PC-9 (cell line): ENCODE measurements at places on chromosomes 3 and 15. TPM values are rescaled to one million over a fixed set of nuclear protein-coding genes. Genes with fewer than 3 reads are reported as not detected.

DNA sequence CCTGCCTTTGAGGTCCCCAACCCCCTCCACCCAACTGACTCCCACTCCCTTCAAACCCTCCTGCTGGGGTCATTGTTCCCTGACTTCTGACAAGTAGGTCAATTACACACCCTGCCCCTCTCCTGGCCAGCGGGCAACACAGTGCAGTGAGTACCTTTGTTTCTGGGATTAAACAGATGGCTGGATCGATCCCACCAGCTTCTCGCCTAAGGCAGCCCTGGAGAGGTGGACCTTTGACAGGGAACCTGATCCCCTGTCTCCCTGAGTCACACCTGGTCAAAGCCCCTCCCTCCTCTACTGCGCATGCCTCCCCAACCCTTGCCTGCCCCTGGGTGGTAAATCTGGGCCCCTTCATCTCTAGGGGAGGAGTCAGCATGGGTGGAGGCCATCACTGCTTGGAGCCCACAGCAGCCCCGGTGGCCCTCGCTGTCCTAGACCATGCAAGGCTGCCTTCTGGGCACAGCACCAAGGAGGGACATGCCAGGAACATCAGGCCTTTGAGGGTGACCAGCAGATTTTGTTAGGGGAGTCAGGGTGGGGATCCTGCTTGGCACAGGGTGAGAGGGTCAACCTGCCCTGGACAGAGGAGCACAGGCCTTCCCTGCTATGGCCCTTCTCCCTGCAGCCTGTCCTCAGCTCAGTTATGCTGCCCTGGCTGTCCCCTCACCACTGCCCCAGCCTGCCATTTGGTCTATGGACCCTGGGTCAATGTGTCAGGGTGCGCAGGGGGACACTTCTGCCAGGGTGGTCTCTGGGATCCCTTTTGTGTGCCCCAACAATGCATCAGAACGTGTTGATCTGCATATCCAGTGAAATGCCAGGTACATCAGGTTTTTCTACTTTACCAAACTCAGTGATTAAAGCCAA, 9.8 kb upstream of the PRR23E start:
- no peak overlapping the region for H3K4me3 ChIP-seq
- H3K36me3 ChIP-seq = no peaks in the 10 kb centered on the region
- no peaks in the 10 kb centered on the region for H3K27me3 ChIP-seq

The GCSAM gene
- not detected in 2 replicates for total RNA-seq

DNA sequence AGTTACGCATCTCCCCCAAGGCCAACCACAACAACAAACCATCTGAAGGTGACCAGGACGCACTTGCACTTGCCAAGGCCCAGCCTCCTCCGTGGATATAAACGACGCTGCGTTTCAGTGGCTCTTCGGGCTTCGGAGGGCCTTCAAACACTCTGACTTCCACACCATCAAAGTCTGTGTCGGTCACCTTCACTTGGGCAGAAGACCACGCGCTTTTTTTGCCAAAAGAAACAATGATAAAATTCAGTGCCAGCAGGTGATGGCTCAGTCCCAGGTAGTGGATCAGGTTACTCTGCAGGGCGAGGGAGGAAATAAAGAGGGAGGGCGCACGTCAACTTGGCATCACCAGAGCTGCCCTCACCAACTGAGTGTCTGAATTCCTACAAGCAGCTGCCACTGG, 63.0 kb downstream of the NCEH1 start:
- H3K4me1 ChIP-seq = peaks cover 15% of the 10 kb centered on the region
- no peak overlapping the region for H3K4me3 ChIP-seq
- no peak overlapping the region for H3K27ac ChIP-seq
- H3K36me3 ChIP-seq = peaks cover 22% of the 10 kb centered on the region; the same call in 1 of the 2 replicates

The STARD5 gene
- 0.41 and 0.80 TPM in 2 replicates for total RNA-seq

- H3K4me3 ChIP-seq = no peak overlapping the region
- no peak overlapping the region for H3K27ac ChIP-seq
- no peaks in the 10 kb centered on the region for H3K27me3 ChIP-seq
- no peak for DNase-seq
These were observed 147.3 kb upstream of the DPH6 start for GRCh38 chr15:35693286-35693685.

The GABPB1 gene
- 21.7 and 22.0 TPM in 2 replicates for total RNA-seq

The CEP19 gene
- 3.4 and 5.5 TPM in 2 replicates for total RNA-seq

- peak; percentile 67 for DNase-seq
- peak overlapping the region; percentile 81 for H3K27ac ChIP-seq
- H3K4me1 ChIP-seq = peaks cover 48% of the 10 kb centered on the region
- no peaks in the 10 kb centered on the region for H3K36me3 ChIP-seq
These were observed 237.6 kb upstream of the BHLHE40 start for GRCh38 chr3:4741404-4742307.

The MYO9A gene
- total RNA-seq = 34.0 and 37.3 TPM in 2 replicates

The RBPMS2 gene
- total RNA-seq = 4.1 and 5.3 TPM in 2 replicates

The PDE8A gene
- total RNA-seq = 38.8 and 47.3 TPM in 2 replicates

GRCh38 chr3:32613183-32613582, 42.5 kb upstream of the DYNC1LI1 start:
- H3K4me1 ChIP-seq = peaks cover 7% of the 10 kb centered on the region
- no peak for DNase-seq
- no peak overlapping the region for H3K4me3 ChIP-seq

The NDN gene
- not detected in 2 replicates for total RNA-seq

DNA sequence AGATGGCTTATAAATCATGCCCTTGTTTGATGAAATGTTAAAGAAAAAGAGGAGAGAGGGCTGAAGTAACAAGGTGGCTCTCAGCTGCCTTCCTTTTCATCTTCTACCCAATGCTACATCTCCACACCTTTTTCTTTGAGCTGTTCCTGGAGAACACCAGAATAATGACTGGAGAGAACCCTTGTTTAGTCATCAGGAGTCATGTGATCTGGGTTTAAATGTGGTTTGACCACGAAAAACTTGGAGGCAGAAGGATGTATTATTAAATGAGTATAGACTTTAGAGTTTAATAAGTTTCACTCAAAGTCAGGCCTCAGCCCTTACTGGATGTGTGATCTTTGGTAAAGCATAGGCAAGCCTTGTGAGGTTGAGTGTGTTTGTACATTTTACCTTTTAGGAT, 230.3 kb upstream of the TBL1XR1 start:
- H3K27ac ChIP-seq = no peak overlapping the region
- DNase-seq = no peak
- H3K4me3 ChIP-seq = no peak overlapping the region
- H3K36me3 ChIP-seq = no peaks in the 10 kb centered on the region
- no peaks in the 10 kb centered on the region for H3K4me1 ChIP-seq

GRCh38 chr15:22956257-22956977, 23.8 kb downstream of the CYFIP1 start:
- DNase-seq = no peak
- H3K36me3 ChIP-seq = no peaks in the 10 kb centered on the region
- no peak overlapping the region for H3K4me3 ChIP-seq
- no peak overlapping the region for H3K27ac ChIP-seq

DNA sequence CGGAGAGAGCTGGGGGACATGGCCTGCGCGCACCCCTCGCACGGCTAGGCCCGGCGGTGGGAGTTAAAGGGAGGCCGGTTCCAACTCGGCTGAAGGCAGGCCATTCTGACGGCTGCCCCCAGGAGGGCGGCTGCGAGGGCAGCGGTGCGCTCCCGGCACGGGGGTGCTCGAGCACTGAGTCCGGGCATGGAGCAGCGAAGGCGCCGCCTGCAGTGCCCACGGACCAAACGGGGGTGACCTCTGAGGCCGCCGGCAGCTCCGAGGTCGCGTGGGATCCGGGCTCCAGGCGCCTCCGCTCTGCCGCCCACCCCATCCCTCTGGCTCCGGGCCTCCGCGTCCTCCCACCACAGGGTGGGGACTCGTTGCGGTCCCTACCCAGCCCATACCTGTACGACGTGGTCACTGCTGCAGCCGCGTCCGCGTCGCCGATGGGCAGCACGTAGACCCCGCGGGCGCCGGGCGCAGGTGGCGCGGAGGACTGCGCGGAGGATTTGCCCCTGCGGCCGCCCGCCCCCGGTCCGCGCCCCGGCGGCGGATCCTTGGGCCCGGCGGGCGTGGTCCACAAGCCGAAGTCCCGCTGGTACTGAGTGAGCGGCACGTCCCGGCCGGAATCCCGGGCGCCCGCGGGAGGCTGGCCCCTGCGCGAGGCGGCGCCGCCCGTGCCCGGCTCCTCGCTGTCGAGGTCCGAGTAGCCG, 469 bp downstream of the MAP6D1 start:
- no peak overlapping the region for H3K27ac ChIP-seq
- 0 out of 2 replicates have a peak, but pooled peaks cover 7% of the 10 kb centered on the region for H3K4me1 ChIP-seq
- peak overlapping the region; percentile 59; the same call in 1 of the 2 replicates for H3K4me3 ChIP-seq
- DNase-seq = no peak
- H3K27me3 ChIP-seq = no peaks in the 10 kb centered on the region

The ADCY5 gene
- total RNA-seq = 0.24 TPM in 1 of 2 replicates, not detected in the other

The EPHB1 gene
- total RNA-seq = 0.15 TPM in 1 of 2 replicates, not detected in the other

- H3K36me3 ChIP-seq = peaks cover 42% of the 10 kb centered on the region
- peaks cover 54% of the 10 kb centered on the region for H3K4me1 ChIP-seq
- peak overlapping the region; percentile 77 for H3K27ac ChIP-seq
- peak overlapping the region; percentile 3; the same call in 1 of the 2 replicates for H3K4me3 ChIP-seq
- no peaks in the 10 kb centered on the region for H3K27me3 ChIP-seq
- DNase-seq = peak; percentile 89
These were observed 50.8 kb upstream of the CRTC3 start for GRCh38 chr15:90478846-90479481.

The GOLIM4 gene
- 10.9 and 17.5 TPM in 2 replicates for total RNA-seq

- DNase-seq = peak; percentile 28
- no peak overlapping the region for H3K27ac ChIP-seq
- H3K4me3 ChIP-seq = no peak overlapping the region
- H3K4me1 ChIP-seq = peaks cover 55% of the 10 kb centered on the region
These were observed 58.5 kb downstream of the RPL22L1 start for GRCh38 chr3:170811515-170811914.

DNA sequence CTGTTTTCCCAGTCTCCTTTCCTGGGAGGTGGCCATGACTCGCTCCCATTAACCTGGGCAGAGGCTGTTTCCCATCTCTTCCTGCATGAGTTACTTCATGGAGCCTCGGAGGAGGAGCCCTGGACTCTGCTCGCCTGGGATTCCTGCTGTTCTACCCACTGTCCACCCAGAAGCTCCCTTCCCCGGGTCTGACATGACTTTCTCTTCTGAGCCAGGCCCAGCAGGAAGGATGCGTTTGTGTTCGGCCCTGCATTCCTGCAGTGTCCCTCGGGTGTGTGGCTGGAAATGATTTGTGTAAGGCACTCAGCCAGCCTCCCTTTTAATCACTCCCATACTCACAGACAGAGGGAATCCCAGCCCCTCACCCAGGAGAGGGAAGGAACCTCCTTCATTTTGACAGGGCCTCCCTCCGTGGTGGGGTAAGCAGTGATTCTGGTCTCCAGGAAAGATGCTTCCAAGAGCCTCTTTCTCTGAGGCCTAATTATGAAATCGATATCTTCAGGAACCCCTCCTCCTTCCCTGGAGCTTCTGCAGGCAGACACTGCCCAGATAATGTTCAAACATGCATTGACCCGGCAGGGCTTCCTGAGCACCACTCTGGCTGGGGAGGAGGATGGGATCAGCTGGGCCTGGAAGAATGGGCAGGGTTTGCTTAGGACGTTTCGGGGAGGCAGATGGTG, 41.6 kb upstream of the DLG1 start:
- H3K4me3 ChIP-seq = no peak overlapping the region
- H3K36me3 ChIP-seq = no peaks in the 10 kb centered on the region
- peak; percentile 28 for DNase-seq
- no peaks in the 10 kb centered on the region for H3K27me3 ChIP-seq
- no peak overlapping the region for H3K27ac ChIP-seq

The CTNNB1 gene
- total RNA-seq = 251 and 293 TPM in 2 replicates

The MCCC1 gene
- total RNA-seq = 52.6 and 56.8 TPM in 2 replicates

DNA sequence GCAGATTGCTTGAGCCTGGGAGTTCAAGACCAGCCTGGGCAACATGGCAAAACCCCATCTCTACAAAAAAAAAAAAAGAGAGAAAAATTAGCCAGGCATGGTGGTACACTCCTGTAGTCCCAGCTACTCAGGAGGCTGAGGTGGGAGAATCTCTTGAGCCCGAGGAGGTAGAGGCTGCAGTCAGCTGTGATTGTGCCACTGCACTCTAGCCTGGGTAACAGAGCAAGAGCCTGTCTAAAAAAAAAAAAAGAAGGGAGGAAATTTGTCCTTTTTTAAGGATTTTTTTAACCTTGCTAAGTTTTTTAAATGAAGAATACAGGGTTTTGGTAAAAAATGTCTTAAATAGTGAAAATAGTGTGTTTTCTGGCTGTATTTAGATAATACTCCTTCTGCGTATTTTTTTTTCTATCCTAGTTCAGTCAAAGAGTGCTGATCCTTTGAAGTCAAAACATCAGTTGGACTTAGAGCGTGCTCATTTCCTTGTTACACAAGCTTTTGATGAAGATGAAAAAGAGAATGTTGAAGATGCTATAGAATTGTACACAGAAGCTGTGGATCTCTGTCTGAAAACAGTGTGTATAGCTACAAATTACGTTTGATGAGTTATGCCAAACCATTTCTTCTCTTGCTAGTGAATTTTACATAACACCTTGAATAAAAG, 11.1 kb downstream of the CAPN7 start:
- H3K36me3 ChIP-seq = peaks cover 43% of the 10 kb centered on the region
- H3K27ac ChIP-seq = no peak overlapping the region
- no peaks in the 10 kb centered on the region for H3K4me1 ChIP-seq

The SCG5 gene
- 0.39 TPM in 1 of 2 replicates, not detected in the other for total RNA-seq

DNA sequence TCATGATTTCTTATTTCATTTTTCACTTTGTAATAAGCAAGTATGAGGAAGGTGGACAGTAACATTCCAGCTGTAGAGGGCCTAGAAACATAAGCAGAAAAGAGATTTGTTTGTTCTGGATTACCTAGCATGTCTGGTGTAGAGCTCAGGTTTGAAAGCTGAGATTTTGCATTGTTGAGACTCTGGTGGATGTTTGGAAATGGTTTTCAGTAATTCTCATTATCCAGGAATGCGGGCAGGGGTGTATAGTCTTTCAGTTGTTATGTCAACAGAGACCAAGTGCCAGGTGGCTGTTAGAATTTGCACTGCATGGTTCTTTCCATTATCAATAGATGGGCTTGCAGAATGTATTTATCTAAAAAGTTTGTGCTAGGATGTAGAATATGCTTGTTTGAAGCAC, 10.9 kb downstream of the GPD1L start:
- DNase-seq = no peak
- no peak overlapping the region for H3K27ac ChIP-seq
- no peak overlapping the region for H3K4me3 ChIP-seq
- no peaks in the 10 kb centered on the region for H3K27me3 ChIP-seq
